Stimulated activated CD8-positive, alpha-beta memory T cell treated with anti-CD3 and anti-CD28 coated beads, Interleukin-15, amount 100 ng/mL, for 1 hour (primary cell): ENCODE measurements at places on chromosomes 3 and 15.

GRCh38 chr15:84598250-84598649 lies 2.6 kb upstream of the ZSCAN2 start:
- DNase-seq, result no peak

- DNase-seq, result no peak
Measured at GRCh38 chr3:65350801-65351476, 663.1 kb upstream of the ADAMTS9 start.

DNA sequence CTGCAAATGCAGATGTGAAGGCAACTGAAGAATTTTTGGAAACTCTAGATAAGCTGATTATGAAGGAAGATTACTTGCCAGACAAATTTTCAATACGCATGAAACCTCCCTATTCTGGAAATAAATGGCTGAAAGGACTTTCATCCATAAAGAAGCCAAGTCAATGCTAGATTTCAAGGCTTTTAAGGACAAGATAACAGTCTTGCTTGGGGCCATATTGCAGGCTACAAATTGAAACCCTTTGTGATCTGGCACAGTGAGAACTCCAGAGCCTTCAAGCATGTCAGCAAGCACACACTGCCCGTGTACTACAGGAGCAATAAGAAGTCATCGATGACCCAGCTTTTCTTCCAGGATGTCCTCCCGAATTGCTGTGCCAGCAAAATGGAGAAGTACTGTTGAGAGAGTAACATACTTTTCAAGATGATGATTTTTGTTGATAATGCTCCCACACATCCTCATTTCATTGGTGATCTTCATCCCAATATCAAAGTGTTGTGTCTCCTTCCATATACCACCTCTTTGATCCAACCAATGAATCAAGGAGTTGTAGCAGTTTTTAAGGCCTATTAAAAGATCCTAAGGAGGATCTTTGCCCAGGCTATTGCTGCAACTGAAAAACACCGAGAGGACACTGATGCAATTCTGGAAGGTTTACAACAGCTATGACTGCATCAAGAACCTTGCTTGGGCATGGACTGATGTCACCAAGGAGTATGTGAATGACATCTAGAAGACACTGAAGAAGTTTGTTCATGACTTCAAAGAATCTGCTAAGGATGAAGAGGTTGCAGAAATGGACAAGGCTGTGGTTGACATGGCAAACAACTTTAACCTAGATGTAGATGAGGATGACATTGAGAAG lies 20.3 kb downstream of the CALML4 start:
- no peak for DNase-seq

DNA sequence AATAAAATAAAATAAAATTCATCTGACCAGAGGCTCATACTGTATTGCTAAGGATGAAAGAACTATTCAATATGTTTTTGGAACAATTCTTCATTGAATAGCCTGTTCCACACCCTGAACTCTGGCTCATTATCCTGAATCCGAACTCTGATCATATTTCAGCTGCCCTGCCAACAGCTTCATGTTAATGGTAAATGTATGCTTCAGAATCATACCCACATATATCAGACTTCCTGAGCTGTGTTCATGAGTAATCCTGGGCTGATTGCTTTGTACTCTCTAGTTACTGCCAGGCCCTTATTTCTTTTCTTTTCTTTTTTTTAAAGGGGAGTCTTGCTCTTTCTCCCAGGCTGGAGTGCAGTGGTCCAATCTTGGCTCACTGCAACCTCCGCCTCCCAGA lies 11.8 kb downstream of the INO80 start:
- no peak for DNase-seq

- DNase-seq, result no peak
Measured at GRCh38 chr3:197791892-197792647, 1.0 kb downstream of the LRCH3 start.

DNA sequence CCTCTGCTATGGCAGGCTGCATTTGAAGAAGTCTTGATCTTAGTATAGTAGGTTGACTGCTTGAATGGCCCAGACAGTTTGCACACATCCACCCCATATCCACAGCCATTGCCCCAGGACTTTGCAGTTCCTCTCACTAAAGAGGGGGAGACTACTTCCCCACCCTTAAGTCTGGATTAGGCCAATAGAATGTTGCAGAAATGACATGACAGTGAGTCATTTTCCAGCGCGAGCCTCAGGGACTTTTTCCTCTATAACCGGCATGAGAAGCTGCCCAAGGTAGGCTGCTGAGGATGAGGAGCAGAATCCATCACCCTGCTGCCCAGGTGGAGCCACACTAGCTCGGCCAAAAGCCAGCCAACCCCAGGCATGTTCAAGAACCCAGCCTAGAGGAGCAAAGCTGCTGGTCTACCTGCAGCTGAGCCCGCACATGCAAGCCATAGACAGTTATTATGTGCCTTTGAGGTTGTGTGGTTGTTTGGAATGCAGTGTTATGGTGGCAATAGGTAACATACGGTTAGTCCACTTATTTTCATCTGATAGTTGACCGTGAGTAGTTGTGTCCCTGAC lies 113.9 kb downstream of the TLE3 start:
- DNase-seq, result no peak

DNA sequence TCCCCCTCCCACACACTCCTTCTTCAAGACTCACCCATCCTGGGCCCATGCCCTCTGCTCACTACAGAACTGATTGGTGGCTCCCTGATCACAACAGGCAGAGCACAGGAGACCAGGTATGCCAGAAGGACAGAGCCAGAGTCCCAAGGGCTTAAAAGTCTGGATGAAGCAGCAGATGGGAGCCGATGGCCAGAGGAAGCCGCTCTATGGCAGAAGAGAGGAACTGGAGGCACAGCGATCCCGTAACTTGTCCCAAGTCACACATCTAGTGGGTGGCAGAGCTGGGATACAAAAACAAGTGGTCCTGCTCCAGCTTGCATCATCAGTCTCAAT lies 20.7 kb downstream of the ITGA11 start:
- no peak for DNase-seq

- no peak for DNase-seq
Measured at GRCh38 chr15:99409097-99409473, 156.7 kb upstream of the MEF2A start.

GRCh38 chr3:34056951-34057390 lies 258.5 kb downstream of the PDCD6IP start:
- no peak for DNase-seq
